ENCODE measurements at places on chromosomes 6 and 20.

DNA sequence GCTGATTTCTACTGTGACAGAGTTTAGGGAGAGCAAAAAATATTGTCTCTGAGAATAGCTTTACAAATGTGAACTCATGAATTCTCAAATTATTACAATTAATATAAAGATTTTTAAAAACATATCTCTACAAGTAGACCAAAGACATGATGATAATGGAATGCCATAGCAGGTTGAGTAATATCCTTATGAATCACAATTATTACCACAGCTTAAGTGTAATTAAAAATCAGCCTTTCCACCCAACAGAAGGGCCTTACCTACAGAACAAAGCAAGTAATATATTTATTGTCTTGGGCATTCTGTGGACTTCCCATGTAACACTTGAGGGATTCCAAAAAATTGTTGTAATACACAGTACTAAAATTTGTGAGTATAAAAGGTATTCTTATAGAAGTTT is 1099.6 kb upstream of the GJE1 start:
- DNase-seq = no peak

- no peak for DNase-seq
Measured at GRCh38 chr6:139547122-139547776, 172.8 kb upstream of the CITED2 start.

DNA sequence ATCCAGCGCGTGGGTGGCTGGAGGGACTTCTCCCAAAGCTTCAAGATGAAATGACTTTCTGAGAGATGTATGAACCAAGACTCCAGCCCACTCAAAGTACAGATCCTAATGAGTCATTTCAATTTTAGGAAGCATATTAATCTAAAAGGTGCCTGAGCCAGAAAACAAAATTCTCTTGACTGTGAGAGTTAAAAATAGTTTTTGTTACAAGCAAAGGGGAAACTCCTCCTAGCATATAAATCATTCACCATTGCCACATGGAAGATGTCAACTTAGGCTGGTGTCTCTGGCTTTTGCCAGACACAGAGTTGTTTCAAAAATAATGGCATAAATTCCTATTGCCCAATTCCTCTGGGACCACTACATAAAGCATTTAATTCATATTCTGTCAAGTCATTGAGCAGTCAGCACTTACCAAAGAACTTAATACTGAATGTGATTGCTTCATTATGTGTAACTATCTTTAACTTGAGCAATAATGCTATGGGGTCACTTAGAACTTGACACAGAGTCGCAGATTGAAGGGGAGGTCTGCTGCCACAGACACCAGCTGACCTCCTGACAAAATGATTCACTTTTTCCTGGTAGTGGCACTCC is 280.6 kb downstream of the SLC35F1 start:
- no peak for DNase-seq

DNA sequence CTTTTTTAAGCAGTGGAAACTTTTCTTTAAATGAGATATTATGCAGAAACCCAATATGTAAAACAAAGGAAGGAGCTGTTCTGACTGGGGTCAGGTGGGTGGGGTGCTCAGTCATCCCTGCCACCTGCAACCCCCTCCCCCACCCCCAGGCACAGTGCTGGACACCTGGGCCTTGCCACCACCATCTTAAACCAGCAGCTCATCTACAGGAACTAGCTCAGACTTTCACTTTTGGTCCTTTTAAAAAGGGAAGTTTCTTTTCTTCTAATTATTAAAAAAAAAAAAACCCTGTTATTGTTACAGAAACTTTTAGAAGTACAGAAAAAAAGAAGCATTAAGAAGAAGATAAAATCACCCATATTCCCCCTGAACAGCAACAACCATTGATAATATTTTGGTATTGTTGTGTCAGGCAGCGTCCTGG is 37.1 kb downstream of the PPP1R16B start:
- DNase-seq = no peak

GRCh38 chr20:23080521-23080920 is 5.6 kb downstream of the CD93 start:
- DNase-seq = no peak

- DNase-seq = no peak
Measured at GRCh38 chr6:151041686-151042085, 176.2 kb downstream of the MTHFD1L start.

GRCh38 chr6:2633736-2634135 is 117.0 kb downstream of the MYLK4 start:
- DNase-seq = no peak

DNA sequence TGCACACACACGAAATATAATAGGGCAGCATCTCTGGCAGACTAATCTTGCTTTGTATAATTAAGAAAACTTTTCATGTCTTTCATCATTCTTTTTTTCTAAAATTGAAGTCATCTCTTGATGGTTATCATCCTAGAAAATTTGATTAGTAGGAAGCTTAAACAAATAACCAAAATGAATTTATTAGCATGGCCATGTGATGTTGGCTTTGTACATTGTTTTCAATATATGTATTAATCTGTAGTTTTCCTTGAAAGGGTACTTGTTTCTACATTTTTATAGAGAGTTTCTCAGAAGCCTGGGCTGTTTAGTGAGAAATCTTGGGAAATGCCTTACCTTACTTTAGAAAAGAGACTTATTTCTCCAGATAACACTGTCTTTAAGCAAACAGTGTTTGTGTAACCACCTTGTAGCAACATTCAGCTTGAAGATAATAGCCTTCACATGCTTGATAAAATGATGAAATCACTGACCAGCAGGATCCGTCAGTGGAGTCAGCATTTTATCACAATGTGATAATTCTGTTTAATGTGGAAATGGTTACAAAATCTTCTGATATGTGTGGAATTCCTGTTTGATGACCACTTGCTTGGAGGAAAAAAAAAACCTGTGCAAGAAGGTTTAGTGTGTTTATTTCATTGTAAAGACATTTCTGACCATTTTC is 147.8 kb downstream of the MACROD2 start:
- no peak for DNase-seq

GRCh38 chr6:134821397-134821796 is 128.5 kb downstream of the ALDH8A1 start:
- no peak for DNase-seq
